Fibroblast of villous mesenchyme (primary cell): ENCODE measurements at places on chromosomes 12 and 14. TPM values are rescaled to one million over a fixed set of nuclear protein-coding genes. Genes with fewer than 3 reads are reported as not detected.
A peak's percentile ranks its signal among the peaks of the same experiment; 100 is the strongest.

The GPD1 gene
- under 0.01 TPM in 1 of 2 replicates, not detected in the other for total RNA-seq

The KRT84 gene
- not detected in 2 replicates for total RNA-seq

DNA sequence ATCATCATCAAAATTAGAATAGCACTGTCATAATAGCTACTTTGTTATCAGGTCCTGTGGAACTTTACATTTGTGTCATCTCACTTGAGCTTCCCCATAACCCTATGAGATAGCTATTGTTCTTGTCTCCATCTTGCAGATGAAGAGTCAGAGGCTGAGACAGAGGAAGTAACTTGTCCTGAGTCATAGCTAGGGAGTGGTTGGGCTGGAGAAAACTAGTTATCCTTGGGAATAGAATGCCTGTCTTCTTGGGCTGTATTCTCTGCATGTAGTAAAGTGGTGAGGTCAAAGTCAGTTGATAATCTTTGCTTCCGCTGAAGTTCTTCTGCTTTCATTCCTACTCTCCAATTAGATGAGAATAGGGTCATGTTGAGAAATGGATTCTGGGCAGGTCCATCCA lies 117.0 kb downstream of the SMOC1 start:
- no peak for DNase-seq

GRCh38 chr12:128820723-128821432 lies 2.9 kb downstream of the SLC15A4 start:
- peak; percentile 11 for DNase-seq

GRCh38 chr12:130169256-130169655 lies 7.0 kb downstream of the FZD10 start:
- no peak for DNase-seq
